ENCODE measurements at places on chromosomes 4 and X. TPM values are rescaled to one million over a fixed set of nuclear protein-coding genes. Genes with fewer than 3 reads are reported as not detected.

GRCh38 chr4:20395160-20395773 is 143.6 kb downstream of the SLIT2 start:
- H3K4me1 ChIP-seq = no peaks in the 10 kb centered on the region
- no peak overlapping the region for H3K27ac ChIP-seq

- H3K36me3 ChIP-seq = peaks cover 41% of the 10 kb centered on the region
- no peak for DNase-seq
- no peak overlapping the region for H3K27ac ChIP-seq
- peaks cover 12% of the 10 kb centered on the region for H3K4me1 ChIP-seq
- H3K27me3 ChIP-seq = no peaks in the 10 kb centered on the region
Observed at GRCh38 chrX:40058719-40059118, 39.0 kb downstream of the BCOR start.

- no peak for DNase-seq
- H3K4me3 ChIP-seq = no peak overlapping the region
- no peak overlapping the region for H3K27ac ChIP-seq
- H3K27me3 ChIP-seq = peaks cover 5% of the 10 kb centered on the region
- H3K4me1 ChIP-seq = no peaks in the 10 kb centered on the region
Observed at GRCh38 chr4:84697615-84698201, 114.8 kb downstream of the CDS1 start.

TLR8 gene
- total RNA-seq = not detected

GRCh38 chr4:52925531-52925968 is 63.4 kb downstream of the RASL11B start:
- H3K4me3 ChIP-seq = no peak overlapping the region
- DNase-seq = no peak
- H3K36me3 ChIP-seq = peaks cover 4% of the 10 kb centered on the region
- no peak overlapping the region for H3K27ac ChIP-seq
- no peaks in the 10 kb centered on the region for H3K27me3 ChIP-seq
- no peaks in the 10 kb centered on the region for H3K4me1 ChIP-seq

GRCh38 chr4:138949866-138950265 is 65.7 kb upstream of the NOCT start:
- H3K4me1 ChIP-seq = no peaks in the 10 kb centered on the region
- H3K27ac ChIP-seq = no peak overlapping the region
- H3K4me3 ChIP-seq = no peak overlapping the region
- DNase-seq = no peak
- no peaks in the 10 kb centered on the region for H3K36me3 ChIP-seq
